SK-N-SH treated with all-trans-retinoic acid at 6 μM for 48 hours (cell line): ENCODE measurements at places on chromosomes 6 and 20.
A peak's percentile ranks its signal among the peaks of the same experiment; 100 is the strongest.

GRCh38 chr6:20238688-20239587 lies 26.7 kb upstream of the MBOAT1 start:
- no peak for ATAC-seq

DNA sequence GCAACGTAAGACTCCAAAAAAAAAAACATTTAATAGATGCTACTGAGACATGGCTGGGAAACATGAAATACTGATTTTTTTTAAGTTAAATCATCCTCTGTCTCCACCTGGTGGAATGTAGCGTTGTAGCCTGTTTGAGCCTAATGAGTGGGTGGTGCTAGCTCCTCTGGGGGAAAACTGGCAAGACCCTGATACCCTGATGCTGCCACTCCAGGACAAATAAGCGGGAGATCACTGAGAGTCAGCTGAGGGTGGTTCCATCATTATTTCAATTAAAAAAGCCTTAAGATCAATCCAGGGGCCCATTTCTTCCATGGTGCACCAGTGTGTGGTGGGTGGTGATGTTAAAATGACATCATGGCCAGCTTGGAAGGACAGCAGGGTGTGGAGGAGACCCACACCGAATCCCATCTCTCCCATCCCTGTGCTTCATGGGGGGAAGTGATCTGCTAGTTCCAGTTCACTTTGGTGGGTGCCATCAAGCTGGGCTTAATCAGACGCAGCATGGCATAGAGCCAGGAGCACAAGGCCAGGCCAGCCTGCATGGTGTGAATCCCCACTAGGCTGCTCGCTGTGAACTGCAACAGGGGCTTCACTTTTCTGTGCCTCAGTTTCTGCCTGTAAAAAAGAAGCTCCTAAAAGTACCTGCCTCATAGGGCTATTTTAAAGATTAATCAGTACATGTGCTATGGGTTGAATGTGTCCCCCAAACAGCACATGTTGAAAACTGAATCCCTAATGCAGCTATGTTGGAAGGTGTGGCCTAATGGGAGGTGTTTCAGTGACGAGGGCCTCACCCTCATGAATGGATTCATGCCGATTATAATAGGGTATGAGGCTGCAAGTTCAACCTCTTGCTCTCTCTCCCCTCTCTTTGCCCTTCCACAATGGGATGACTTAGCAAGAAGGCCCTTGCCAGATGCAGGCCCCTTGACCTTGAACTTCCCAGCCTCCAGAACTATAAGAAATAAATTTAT lies 13.0 kb upstream of the MRPS10 start:
- ATAC-seq = peak; percentile 40

- no peak for ATAC-seq
These were observed 26.6 kb downstream of the NCOA5 start for GRCh38 chr20:46063151-46063550.

DNA sequence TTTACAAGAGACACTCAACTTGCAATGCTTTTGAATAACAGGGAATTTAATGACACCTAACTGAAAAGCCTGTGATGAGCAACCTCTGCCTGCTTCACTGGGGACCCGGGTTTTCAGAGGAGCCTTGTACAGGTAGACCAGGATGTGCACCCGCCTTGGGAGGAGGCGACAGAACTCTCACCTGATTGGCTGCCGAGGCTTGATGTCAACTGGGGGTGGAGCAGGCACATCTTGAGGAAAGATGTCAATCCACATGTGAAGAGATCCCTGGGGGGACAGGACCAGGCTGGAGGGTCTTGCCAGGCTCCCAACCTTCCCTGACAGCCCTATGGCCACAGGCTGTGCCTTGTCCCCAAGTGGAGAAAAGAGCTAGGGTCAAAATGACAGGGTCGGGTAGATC lies 19.8 kb downstream of the ERGIC3 start:
- ATAC-seq = no peak

DNA sequence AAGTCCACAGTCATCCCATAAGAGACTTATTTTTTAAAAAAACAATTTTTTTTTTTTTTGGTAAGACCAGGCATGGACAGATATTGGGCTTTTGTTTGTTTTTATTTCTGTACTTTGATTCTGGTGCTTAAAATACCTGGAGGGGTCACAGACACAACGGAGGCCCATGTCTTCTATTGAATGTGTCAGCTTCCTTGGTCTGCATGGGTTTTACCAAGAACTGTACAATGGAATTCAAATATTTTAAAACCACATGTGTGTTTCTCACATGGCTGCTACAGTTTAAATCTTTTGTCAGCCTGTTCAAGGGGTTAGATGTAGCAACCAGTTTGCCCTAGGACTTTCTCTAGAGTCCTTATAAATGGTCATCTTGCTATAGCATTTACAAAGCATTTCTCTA lies 139.8 kb downstream of the SOX4 start:
- peak; percentile 52 for ATAC-seq

DNA sequence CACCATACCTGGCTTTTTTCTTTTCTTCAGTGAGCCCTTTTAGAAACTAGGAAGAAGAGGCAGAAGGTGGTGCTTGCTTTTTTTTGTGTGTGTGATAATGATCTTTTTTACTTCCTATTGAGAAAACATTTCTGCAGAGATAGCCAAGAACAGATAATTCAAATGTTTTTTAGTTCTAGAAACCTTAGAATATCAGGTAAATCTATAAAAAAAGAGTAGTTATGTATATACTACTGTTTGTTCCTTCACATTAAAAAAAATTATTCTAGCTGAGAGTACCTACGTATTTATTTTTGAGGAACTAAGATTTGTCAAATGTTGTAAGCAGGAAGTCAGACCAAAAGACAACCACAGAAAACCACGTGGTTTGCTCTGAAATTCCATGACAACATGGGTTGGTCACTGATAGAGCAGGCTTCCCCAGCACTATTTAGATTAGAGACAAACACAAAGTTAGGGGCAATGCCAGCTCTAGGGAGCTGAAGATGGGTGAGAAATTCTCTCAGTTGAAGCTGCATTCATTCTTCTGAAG lies 12.8 kb downstream of the STK4 start:
- ATAC-seq = no peak

- peak; percentile 29 for ATAC-seq
These were observed 75.9 kb upstream of the MYL9 start for GRCh38 chr20:36465109-36466080.

- peak; percentile 59 for ATAC-seq
These were observed at the start of gene PHF10 for GRCh38 chr6:169724494-169725124. Gene PHF10, minus strand, starts transcription at chr6:169724500. Its CDS starts 569 bp downstream, at chr6:169723931.

DNA sequence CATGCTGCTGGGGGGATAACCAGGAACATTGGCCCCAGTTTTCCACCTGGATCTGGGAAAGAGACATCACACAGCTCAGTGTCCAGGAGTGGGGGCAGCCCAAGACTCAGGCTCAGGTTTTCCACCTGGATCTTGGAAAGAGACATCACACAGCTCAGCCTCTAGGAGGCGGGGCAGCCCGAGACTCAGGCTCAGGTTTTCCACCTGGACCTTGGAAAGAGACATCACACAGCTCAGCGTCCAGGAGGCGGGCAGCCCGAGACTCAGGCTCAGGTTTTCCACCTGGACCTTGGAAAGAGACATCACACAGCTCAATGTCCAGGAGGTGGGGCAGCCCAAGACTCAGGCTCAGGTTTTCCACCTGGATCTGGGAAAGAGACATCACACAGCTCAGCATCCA lies 361.6 kb downstream of the THBS2 start:
- ATAC-seq = no peak

DNA sequence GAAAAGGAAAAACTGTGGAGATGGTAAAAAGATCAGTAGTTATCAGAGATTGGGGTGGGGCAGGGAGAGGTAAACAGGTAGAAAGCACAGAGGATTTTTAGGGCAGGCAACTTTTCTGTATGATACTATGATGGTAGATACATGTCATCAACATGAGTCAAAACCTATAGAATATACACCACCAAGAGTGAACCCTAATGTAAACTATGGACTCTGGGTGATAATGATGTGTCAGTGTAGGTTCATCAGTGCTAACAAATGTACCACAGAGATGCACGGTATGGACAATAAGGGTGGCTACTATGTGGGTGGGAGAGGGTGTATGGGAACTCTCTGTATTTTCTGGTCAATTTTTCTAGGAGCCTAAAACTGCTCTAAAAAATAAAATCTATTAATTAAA lies 18.5 kb downstream of the PACSIN1 start:
- ATAC-seq = no peak

DNA sequence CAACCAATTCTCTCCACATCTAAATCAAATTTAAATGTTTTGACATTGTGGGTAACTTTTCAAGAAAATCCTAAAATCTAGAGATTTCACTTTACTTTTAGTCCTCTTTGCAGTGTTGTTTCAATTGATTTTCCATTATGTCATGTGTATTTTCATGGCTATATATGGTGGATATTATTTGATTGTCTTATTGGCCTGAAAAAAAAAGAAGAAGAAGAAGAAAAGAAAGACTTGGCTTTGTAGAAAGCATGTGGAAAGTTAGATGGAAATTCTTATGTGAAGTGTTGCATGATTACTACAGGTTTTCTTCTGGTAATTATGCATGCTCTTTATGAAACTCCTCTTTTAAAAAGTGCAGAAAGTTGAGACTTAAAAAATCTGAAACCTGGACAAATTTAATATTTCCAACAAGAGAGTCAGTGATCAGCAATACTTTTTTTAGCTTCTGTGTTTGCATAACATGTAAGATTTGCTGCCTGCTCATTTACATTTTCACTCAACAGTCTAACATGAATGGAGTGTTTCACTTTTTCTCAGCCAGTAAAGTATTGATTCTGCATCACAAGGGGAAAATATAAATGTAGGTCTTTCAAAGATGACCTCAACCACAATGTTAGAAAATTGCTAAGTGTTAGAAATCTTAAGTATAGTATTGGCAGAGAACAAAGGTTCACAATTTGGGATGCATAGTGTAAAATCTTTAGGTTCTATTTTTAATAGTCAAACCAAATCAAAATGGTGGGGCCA lies 438.7 kb downstream of the BCKDHB start:
- ATAC-seq = no peak

GRCh38 chr6:106308985-106309384 lies 16.6 kb downstream of the ATG5 start:
- ATAC-seq = peak; percentile 49

GRCh38 chr20:5171790-5172164 lies 45.0 kb downstream of the CDS2 start:
- no peak for ATAC-seq

DNA sequence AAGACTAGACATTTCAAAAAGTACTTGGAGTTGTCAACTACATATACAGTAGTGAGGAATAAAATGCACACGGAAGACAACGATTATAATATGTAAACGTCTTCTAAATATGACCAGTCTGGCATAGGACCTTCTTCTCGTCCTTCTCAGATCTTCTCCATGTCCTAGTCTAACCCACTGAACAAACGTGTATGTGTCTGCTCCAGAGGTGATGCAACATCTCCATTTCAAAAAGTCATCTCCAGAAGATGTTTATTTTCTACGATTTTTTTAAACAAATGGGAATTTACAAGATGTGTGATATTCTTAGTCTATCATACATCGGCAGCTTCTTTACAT lies 89.9 kb downstream of the GPX5 start:
- ATAC-seq = no peak

DNA sequence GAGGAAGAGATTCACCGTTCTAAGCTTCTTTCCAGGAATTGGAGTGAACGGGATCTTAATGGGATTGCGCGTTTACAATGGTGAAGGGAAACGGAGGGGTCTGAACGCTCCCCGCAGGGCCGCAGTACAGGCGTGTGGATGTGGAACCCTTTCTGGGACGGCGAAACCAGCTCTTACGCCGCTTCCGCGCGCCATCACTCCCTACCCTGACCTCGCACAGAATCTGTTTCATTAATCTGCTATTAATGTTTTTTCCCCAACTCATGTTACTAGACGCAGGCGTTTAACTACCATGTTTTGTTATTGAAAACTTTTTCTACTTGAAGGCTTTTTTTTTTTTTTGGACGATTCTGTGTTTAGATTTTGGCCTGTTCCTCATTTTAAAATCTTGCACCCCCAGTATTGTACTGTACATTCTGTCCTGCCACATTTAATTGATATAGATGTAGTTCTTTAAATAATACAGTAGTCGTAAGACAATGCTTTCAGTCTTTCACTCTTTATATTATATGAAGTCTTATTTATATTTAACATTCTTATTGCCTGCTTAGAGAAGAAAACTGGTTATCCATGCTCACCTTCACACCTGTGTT lies 696 bp upstream of the SUPT3H start:
- peak; percentile 52 for ATAC-seq

GRCh38 chr20:41738604-41739206 lies 120.5 kb upstream of the CHD6 start:
- ATAC-seq = peak; percentile 78; the same call in 1 of the 3 replicates

DNA sequence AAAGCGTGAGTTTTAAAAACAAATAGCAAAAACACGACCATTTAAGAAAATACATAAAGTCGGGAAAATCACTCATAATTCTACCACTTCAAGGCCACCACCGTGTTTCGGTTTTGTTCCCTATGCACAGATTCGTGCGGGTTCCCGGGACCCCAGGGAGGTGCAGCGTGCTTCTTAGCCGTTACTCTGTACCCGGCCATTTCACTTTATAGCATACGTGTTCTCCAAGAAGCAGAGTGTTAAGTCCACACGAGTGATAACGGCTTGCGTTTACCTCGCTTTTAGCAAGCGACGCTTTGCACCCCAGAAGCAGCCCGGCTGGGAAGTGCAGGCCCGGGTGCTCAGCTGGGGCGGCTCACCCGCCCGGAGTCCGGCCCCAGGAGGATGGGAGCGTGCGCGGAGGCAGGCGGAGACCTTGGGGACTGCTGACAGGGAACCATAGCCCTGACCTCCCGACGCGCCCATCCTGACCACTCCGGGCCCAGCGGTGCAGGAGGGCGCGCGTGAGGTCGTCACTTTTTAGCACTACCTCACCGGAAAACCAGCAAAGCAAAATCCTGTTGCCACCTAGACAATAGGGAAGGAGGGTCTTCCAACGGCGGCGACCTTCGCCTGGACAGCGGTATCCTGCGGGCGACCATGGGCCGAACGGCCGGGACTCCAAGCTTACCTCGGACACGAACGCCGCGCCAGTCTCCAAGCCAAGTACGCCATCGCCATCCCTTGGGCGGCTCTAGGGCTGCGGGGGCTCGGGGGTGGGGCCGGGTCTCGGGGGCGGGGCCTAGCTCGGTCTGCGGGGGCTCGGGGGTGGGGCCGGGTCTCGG lies at the start of gene ECI2:
Gene ECI2 (minus strand): TSS at position 735 of the 824 bp plus-strand sequence. CDS start 15 bp downstream, at position 720.
- peak; percentile 78 for ATAC-seq

GRCh38 chr6:157203312-157203744 lies 120.0 kb downstream of the TMEM242 start:
- ATAC-seq = no peak

- no peak for ATAC-seq
These were observed 166.6 kb upstream of the AKAP12 start for GRCh38 chr6:151073146-151073545.

DNA sequence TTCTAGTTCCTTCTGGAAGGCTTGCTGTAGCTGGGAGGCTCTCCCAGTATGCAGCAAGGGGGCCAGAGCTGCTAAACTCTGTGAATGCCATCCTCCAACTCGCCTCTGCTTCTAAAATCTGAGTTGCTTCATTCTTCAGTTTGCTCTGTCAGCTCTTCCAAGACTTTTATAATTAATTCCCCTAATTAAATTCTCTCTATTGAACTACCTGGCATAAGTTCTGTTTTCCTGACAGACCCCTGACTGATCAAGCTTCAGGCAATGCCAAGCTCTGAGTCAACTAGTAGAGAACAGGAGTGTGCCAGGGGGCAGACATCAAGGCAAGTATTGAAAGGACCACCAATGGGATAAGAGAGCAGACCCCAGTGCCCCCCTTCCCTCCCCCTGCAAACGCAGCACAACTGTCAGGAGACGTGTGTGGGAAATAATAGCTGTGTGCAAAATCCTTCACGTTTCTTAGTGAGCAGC lies 109.3 kb upstream of the TAB2 start:
- no peak for ATAC-seq

GRCh38 chr6:2763345-2763841 lies 1.8 kb upstream of the WRNIP1 start:
- ATAC-seq = no peak
